RWPE1 (cell line): ENCODE measurements at places on chromosomes 16 and 17.

GRCh38 chr17:5913032-5913531 lies 157.1 kb upstream of the WSCD1 start:
- no peak for DNase-seq

DNA sequence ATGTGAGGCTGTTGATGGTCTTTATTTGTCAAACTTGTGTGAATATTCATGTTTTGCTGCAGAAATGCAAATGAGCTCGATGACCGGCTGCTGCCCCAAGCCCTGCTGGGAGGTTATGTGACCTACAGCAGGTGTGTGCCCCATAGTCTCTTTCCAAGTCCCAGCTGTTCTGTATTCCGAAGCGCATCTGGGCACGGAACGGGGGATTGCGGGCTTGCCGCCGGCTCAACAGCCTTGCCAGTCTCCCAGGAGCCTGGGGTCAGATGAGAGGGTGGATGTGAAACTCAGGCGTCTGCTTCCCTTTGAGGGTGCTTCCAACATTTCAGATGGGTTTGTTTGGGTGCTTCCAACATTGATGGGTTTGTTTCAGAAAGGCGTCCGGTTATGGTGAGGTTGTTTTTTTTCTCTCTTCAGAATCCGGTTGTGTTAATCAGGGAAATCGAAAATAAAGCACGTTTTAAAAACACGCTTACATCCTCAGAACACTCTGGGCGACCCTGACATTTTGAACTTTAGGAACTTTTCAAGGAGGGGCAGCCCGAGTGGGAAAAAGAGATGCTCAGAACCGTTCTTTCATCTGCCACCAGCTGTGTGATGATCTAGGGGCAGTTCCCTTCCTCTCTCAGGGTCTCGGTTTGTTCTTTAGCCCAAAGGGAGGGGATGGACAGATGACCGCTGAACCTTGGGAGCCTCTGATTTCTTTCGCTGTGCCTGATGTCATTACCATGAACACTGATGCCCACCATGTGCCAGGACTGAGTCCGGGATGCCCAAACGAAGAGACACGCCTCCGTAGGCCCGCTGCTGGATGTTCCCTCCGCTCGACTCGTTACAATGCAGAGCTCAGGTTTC lies 47.8 kb upstream of the AMZ2 start:
- no peak for DNase-seq

DNA sequence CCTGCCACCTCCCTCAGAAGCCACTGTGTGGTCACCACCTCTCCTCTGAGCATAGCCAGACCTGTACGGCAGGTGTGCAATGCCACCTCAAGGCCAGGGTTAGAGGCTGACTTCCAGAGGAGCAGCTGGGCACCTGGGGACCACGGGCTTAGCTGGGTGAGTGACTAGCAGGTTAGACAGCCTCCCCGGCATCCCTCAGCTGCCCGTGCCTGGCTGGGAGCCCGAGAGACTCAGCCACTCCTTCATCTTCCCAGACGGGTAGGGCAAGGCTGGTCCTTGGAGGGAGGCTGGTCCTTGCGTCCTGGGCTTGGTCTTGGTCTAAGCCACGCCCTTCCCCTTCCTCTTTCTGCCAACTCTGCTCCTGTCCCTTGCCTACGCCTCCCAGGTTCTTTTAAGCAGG lies 7.8 kb downstream of the CRHR1 start:
- DNase-seq: peak; percentile 31

GRCh38 chr16:85422632-85423550 lies 190.2 kb upstream of the GSE1 start:
- peak; percentile 27 for DNase-seq

GRCh38 chr17:36942019-36942599 lies 4.8 kb downstream of the LHX1 start:
- DNase-seq: no peak

GRCh38 chr16:51938861-51939260 lies 608.1 kb downstream of the TOX3 start:
- DNase-seq: peak; percentile 6

DNA sequence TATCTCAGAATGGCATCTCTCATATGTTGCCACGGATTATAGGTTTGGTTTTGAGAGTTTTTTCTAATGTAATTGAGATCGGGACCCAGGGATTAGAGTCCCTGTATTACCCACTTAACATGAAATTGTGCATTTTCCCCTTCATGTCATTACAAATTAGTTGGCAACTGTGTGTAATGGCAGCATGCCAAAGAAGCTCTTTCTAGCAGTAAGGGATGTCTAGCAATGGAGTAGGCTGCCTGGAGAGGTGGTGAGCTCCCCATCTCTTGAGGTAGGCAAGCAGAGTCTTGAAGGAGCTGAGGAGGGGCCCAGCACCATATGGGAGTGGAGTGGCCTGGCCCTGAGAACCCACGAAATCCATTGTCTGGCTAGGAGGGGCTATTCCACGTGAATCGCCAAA lies 10.0 kb upstream of the KATNB1 start:
- DNase-seq: no peak

GRCh38 chr17:7589204-7589868 lies 558 bp downstream of the SOX15 start:
- peak; percentile 71 for DNase-seq

DNA sequence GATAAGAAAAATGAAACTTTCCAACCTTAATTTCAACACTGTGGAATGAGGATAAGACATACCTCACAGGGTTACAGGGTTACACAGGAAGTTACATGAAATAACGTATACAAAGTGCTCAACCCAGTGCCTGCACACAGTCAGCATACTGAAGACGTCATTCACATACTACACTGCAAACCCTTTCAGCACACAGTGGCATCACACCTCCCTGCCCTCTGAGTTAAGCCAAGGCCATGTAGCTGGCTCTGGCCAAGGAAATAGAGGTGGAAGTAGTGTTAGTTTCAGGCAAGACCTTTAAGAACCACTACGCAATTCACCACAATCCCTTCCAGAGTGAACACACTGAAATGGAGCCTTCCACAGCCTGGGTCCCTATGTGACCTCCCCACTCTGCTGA lies 46.6 kb upstream of the GSG1L start:
- no peak for DNase-seq

DNA sequence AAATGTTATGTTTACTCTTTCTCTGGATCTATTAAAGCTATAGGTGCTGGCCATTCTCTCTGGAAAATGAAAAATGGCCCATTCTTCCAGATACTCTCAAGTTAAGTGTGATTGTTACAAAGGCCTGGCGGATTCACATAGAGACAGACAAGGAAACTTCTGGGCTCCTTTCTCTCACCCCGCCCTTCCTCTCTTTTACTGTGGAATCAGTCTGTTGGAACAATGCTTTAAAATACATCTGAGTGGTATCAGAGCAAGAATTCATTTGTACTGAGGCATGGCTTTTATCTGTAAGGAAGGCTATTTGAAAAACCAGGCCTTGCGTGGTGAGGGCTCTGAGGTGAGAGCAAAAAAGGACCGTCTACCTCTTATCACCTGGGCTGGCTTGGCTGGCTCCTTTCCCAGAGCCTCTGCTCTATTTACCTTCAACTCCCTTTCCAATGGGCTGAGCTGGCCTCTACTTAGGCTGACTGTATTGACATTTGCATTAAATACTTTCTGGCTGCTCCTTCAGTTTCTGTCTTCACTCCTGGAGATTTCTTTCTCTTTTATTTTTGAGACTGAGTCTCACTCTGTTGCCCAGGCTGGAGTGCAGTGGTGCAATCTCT lies 274.0 kb downstream of the PHKB start:
- DNase-seq: no peak

GRCh38 chr16:73285436-73286201 lies 237.7 kb upstream of the ZFHX3 start:
- DNase-seq: no peak

DNA sequence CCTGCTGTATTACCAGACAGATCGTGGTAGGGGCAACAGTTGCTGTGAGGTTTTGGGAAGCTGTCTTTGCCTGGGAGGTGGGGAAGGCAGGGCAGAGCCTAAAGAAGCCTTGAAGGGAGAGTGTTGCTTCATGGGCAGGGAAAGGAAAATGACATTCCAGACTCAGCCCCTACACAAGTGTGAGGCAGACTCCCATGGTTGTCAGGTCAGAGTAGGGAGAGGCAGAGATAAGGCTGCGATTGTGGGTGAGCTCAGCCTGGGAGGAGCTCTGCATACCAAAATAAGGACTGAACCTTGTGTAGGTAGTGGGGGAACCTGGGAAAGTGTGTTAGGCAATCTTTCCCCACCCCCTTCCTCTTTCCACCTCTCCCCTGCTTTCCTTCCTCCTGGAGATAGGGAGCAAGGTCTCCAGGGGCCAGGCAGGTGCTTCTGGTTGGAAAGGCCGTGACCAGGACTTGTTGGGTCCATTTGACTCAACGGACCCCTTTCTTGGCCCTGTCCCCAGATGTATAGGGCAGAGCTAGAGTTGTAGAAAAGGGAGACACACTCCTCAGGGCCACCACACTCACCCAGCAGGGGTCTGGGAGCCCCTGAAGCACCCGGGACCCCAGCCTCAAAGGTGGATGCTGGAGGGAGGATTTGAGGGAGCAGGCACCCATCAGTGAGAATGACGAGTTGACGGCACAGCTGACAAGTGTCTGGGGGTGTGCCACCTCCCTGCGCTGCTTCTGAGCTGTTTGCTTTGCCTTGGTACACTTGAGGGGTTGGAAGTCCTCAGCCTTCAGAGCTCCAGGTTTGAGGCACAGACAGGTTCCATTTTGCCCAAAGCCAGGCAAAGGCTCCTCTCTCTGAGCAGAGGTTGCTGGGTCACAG lies 18.5 kb upstream of the TOB1 start:
- DNase-seq: peak; percentile 25

GRCh38 chr16:20348365-20349185 lies 3.9 kb downstream of the UMOD start:
- DNase-seq: no peak

DNA sequence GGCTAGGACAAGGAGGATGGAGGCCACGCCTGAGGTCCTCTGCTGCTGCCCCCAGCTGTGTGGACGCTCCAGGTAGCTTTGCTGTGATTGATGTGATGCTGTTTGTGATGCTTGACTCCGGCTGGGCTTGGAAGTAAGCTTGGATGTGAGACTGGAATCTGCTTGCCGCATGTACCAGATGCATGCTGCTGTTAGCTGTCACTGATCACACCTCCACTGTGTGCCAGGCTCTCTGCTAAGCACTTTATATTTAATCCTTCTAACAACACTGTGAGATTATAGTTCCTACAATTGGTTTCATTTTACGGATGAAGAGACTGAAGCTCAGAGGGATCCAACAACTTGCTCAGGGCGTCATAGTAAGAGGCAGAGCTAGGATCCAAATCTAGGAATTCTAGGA lies 23.5 kb downstream of the SNX29 start:
- no peak for DNase-seq

GRCh38 chr16:68992521-68992920 lies 112.9 kb upstream of the HAS3 start:
- peak; percentile 42 for DNase-seq

- peak; percentile 84 for DNase-seq
These were observed 7.3 kb downstream of the CDH13 start for GRCh38 chr16:82633964-82634600.
